ENCODE measurements at places on chromosomes 12 and 14.

- DNase-seq: no peak
These were observed 145.9 kb upstream of the SLCO1C1 start for GRCh38 chr12:20549108-20549719.

GRCh38 chr12:52820521-52820920, 6.6 kb upstream of the KRT4 start:
- DNase-seq: no peak

GRCh38 chr12:93638095-93638494, 39.1 kb upstream of the CRADD start:
- no peak for DNase-seq

- no peak for DNase-seq
These were observed 187.6 kb downstream of the CACNA1C start for GRCh38 chr12:2240390-2240789.

- no peak for DNase-seq
These were observed 1.9 kb downstream of the SSH1 start for GRCh38 chr12:108855284-108856169.

DNA sequence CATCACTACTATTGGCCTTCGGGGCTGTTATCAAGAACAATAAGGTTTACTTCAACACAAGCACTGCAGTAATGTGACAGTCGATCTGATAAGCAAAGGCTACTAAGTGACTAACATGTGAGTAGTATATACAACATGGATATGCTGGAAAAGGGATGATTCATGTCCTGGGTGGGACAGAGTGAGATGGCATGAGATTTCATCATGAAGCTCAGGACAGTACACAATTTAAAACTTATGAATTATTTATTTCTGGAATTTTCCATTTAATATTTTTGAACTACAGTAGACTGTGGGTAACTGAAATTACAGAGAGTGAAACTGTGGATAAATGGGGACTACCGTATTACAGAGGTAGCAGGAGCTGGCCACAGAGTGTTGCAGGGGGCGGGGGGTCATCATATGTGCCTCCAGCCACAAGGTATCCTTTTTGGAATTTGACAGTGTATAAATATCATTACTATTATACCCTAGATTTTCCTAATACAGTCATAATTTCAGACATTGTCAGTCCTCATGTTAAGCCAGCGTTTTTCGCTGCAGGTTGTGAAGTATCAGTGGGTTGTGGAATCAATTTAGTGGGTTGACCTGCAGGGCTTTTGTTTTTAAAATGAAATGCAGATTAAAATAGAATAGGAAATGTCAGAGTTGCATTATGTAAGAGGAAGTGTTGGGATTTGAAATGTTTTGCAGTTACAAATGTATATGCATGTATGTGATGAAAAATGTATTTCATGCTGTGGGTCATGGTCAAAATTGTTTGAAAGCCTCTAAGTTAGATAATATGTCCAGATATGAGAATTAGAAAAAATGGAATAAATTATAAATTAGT, 148.0 kb upstream of the NUDT4 start:
- no peak for DNase-seq

GRCh38 chr14:23242076-23242475, 4.3 kb downstream of the RNF212B start:
- no peak for DNase-seq

DNA sequence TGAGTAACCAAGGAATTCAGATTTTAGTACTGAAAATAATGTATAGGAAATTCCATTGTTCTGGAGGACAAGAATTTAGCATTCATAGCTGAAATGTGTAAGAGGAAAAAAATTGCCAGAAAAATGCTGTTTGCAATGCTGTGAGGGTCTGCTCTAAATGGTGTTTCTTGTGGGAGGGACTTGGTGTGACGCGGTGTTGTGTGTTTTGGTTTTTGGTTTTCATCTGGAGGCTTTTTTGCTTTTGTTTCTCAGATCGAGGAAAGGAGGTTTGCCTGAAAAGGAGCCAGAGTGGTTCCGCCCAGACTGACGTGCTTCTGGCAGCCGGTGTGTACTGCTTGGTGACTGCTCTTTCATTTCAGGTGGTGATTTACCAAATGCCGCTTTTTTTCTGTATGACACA, 211.8 kb upstream of the HMGA2 start:
- no peak for DNase-seq

DNA sequence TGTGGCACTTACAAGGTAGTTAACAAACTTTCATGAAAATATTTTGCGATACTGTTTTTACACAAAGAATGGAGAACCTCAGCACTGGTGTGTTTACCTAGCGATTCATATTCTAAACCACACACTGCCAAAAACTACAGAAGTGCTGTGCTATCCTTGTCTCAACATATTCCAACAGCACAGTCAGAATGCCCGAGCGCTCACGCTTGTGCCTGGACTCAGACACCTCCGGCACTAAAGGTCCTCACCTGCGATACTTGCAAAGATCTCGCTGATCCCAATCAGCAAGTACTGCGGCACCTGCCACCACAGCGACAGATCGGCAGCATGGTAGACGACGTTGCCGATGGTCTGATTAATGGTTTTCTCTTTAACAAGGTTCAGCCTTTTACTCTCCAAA, 23.2 kb downstream of the SLC15A4 start:
- DNase-seq: no peak

DNA sequence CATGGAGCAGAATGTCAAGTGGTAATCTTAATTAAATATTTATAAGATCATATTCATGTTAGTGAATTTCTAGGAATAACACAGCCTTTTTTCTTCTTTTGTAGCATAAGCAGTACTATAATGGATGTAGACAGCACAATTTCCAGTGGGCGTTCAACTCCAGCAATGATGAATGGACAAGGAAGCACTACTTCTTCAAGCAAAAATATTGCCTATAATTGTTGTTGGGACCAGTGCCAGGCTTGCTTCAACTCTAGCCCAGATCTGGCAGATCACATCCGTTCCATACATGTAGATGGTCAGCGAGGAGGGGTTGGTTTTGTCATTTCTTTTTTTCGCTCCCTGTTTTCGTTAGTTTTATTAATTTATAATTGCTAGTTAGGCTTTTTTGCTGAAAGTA, 23.1 kb downstream of the AEBP2 start:
- DNase-seq: no peak

- no peak for DNase-seq
These were observed 760.1 kb downstream of the RPS29 start for GRCh38 chr14:48826058-48826457.

GRCh38 chr14:92607702-92608429, 94.3 kb downstream of the RIN3 start:
- DNase-seq: no peak

GRCh38 chr14:76953311-76953945, 75.1 kb downstream of the IRF2BPL start:
- peak; percentile 56 for DNase-seq

GRCh38 chr14:32233260-32233659, 30.2 kb upstream of the RNU6-8 start:
- DNase-seq: no peak
